Esophagus muscularis mucosa (tissue), 4 donors: ENCODE measurements at places on chromosomes 1 and 21. TPM values are rescaled to one million over a fixed set of nuclear protein-coding genes. Genes with fewer than 3 reads are reported as not detected.

DNA sequence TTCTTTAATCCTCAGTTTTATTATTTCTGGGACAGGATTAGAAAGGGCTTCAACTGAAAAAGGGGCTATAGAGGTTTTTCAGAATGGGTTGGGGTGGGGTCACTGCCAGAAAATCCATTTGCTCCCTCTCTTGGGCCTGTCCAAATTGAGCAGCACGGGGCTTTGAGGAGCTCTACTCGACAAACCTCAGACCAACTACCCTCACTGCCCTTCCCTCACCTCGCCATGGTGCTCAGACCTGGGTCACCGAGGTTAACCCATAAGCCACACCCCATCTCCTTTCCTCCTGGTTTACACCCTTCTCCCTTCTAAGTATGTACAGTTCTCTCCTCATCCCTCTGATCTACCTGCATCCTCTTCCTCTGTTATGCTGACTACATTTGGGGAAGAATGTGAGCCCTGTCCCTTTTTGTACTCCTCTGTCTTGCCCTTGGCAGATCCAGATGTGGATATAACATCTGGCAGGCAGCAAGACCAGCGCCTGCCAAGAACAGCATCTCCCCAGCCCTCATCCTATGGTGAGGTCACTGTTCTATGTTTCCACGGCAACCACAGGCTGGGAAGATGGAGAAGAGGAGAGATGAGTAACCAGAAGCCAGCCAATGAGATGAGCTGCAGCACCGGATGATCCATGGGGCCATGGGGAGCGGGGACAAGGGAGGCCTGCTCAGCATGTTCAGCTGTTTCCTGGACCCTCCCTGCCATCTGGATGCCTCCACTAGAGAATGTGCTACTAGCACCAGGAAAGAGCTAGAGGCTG is 3.7 kb upstream of the FABP3 start:
- DNase-seq, result no peak

GRCh38 chr1:108570998-108571401 is 11.1 kb downstream of the EEIG2 start:
- DNase-seq, result no peak

GRCh38 chr1:93608187-93609109 is 73.2 kb downstream of the BCAR3 start:
- no peak for DNase-seq

GRCh38 chr1:32138965-32139364 is 31.1 kb downstream of the KPNA6 start:
- DNase-seq, result no peak

Gene RPF1
- 41.9 TPM for total RNA-seq
